ENCODE measurements at places on chromosomes 3 and 15.

GRCh38 chr3:51379301-51379700 is 5.8 kb upstream of the MANF start:
- DNase-seq: no peak

- no peak for DNase-seq
Observed at GRCh38 chr3:173217127-173217526, 76.1 kb upstream of the SPATA16 start.

GRCh38 chr3:39196034-39196433 is 3.6 kb upstream of the XIRP1 start:
- no peak for DNase-seq

GRCh38 chr3:82100378-82100777 is 338.9 kb upstream of the GBE1 start:
- DNase-seq: peak; percentile 83

GRCh38 chr3:38717355-38718240 is 68.1 kb upstream of the SCN5A start:
- DNase-seq: no peak

DNA sequence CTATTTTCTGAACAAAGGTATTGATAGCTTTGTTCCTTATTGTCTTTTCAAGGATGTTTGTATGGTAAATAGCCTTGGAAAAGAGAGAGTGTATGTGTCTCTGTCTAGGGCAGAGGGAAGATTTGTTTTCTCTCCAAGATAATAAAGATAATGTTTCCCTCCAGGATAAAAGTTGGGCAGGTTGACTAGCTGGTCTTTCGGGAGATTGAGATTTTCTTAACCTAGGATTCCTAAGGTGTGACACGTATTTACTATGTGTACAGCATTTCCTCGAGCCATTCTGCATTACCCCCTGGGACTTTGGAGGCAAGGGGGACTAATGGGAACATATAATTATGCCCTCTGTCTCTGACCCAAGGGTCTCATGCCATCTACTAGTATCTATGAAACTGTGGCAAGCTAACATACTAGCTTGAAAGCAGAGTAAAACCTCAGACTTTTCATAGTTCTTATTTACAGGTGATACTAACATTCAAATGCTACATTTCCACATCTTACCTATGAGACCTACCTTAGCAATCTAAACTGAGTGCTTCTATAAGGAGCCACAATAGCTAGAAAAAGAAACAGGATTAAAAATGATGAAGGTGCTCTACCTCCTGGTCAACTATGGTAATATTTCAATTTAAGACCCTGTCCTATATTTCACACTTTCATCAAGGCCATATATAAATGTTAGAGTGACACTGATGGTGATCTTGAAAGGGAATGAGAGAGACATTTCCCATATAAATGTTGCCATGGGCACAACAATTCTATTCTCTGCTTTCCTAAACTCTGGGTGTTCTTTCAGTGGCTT is 252.9 kb upstream of the CBLB start:
- no peak for DNase-seq

DNA sequence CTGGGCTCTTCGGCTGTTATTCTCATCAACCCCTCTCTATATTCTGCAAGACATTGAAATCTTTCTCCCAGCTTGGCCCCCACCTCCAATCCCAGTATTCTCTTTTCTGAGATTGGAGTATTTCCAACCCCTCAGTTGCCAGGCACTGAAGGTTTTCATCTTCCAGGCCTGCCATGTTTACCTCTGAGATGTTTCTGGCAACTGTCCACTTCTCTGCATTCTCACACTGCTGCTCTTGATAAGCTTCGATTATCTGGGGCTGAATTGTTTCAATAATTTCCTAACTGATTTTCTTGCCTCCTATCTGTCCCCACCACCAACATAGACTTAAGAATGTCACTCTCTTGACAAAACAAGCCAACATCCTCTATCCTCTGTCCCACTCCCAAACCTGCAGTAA is 1.4 kb upstream of the GPR156 start:
- DNase-seq: no peak

DNA sequence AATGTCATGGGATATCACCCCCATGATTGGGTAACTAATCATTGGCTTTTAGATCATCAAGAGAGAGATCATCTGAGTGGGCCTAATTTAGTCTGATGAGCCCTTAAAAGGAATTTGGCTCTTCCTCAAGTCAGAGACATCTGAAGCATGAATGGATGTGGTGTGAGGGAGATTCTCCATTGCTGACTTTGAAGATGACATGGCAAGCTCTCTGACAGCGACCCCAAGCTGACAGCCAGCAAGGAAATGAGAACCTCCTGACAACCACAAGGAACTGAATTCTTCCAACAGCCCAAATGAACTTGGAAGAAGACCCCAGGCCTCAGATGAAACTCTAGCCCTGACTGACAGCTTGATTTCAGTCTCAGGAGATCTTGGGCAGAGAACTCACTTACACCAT is 108.4 kb upstream of the SPATA12 start:
- DNase-seq: no peak

DNA sequence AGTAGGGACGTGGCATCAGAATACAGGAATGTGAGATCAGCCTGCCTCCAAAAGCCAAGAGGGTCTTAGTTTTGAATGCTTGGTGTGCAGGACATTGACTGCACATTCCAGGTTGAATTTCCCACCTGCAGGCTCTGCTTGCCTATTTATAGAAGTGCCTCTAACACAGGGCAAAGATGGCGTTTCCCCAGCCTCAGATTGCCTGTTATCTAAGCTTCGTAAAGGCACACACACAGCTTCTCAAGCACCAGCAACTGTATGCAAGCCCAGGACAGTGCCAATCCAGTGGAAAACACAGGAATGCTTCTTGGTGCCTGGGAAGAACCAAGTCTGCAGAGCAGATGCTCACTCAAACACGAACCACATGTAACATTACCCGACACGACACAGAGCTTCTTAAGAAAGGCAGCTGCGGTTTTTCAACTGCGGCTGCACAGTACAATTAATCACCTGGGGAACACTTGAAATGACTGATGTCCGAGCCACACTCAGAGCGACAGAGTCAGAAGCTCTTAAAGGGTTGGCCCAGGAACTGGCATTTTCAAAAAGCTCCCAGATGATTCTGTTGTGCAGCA is 90.0 kb upstream of the ANKRD34C start:
- no peak for DNase-seq

DNA sequence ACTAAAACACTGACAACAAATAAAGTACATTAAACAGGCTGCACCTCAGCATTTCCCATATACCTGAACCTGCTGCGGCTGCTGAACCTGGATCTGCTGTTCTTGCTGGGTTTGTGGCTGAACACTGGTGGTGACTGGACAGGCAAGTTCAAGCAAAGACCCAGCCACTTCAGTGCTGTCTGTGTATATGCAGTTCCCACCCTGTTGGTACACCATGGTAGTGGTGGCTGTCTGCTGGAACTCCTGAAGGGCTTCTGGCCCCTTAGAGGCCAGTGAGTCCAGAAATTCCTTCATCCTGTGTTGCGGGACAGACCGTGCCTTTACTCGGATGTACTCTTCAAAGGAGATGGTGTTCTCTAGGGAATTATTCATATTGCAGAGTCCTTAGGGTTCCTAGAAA is 17.2 kb downstream of the QRICH1 start:
- DNase-seq: no peak

Data from kidney glomerular epithelial cell (primary cell).